Endodermal cell (in vitro differentiated cells): ENCODE measurements at places on chromosomes 7 and 10.

- DNase-seq: no peak
Observed at GRCh38 chr7:131499801-131500200, 56.6 kb downstream of the PODXL start.

- no peak for DNase-seq
Observed at GRCh38 chr7:16098058-16098457, 323.3 kb downstream of the CRPPA start.

GRCh38 chr10:29346296-29347001 is 57.6 kb downstream of the LYZL1 start:
- no peak for DNase-seq

GRCh38 chr10:90642650-90643049 is 215.2 kb downstream of the HTR7 start:
- DNase-seq: no peak

- DNase-seq: no peak
Observed at GRCh38 chr7:55369427-55370400, 4.6 kb downstream of the LANCL2 start.

- no peak for DNase-seq
Observed at GRCh38 chr10:130137659-130138478, 1.7 kb downstream of the GLRX3 start.

- DNase-seq: no peak
Observed at GRCh38 chr7:90210475-90210874, 1.1 kb upstream of the STEAP2 start.

DNA sequence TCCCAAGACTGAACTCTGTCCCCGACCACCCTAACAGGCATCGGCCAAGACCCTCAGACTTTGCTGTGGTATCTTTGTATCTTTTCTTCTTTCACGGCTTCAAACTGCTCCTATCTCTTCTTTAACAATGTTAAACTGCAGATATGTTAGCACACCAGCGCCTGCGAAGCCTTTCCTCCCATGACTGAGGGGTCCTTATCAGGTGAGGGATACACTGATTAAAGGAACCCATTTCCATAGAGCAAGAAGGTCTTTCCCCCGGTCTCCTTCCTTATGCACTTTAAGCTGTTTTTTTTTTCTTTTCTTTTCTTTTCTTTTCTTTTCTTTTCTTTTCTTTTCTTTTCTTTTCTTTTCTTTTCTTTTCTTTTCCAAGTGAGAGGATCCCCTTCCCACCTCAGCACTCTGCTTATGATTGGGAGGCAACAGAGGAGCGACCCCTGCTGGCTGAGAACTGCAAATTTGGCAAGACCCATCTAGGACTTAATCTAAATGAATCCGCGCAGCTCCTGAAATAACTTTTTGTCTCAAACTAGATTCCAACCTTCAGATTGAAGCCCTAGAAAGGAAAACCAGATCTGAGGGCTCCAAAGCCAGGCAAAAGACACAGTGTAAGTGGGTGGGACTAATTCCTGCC is 109.9 kb downstream of the ITGB8 start:
- peak; percentile 89 for DNase-seq

DNA sequence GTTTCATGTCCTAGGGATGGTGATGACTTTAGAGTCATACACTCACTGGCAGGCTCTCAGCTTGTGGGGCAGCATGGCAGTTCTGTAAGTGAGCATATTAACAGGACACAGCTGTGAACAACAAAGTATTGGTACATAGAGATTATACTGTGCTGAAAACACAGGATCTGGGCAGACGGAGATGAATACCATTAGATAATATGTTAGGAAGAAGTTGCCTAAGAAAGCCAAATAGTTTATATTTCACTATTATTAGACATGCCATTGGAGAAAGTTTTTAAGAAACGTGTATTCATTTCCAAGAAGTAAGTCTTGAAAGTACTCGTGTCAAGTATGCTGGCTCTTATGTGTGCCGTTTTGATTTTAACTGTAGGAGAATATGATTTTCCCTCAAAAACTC is 274.5 kb downstream of the INHBA start:
- no peak for DNase-seq

GRCh38 chr7:7808626-7809025 is 90.2 kb upstream of the RPA3 start:
- no peak for DNase-seq

GRCh38 chr10:73906524-73907447 is 4.1 kb upstream of the PLAU start:
- peak; percentile 92 for DNase-seq

DNA sequence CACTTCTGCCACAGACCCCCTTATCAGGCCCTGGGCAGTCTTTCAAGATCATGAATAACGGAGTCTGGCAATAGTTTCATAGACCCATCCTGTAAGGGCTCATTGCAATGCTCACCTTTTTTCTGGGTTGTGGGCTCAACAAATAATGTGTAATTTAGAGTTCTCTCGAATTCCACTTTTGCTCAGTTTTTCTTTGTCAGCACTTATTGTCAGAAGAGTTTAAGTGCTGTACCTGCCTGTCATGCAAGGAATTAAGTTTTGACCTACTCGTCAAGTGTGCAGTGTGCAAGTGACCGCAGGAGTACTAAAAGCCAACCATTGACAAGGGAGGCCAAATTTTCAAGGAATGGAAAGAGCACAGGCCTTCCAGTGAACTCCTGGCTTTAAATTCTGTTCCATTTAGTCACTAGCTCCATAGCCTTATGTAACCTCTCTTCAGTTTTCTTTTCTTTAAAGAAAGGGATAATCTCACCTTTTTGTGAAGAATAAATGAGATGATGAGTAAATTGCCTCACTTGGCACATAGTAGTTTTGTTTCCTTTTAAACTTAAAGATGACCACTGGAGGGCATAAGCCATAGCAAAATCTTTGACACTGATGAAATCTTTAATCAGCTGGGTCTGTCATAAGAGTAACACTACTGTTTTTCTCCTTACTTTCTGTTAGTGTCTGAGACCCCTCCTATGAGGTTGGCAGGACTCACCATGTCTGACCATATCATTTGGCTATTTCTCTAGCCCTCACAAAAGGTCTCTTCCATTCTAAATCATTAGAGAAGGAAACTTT is 313.3 kb downstream of the TYW1 start:
- no peak for DNase-seq

- no peak for DNase-seq
Observed at GRCh38 chr10:76358743-76359395, 927.4 kb downstream of the LRMDA start.

GRCh38 chr7:156543699-156544598 is 96.6 kb upstream of the RNF32 start:
- DNase-seq: no peak

DNA sequence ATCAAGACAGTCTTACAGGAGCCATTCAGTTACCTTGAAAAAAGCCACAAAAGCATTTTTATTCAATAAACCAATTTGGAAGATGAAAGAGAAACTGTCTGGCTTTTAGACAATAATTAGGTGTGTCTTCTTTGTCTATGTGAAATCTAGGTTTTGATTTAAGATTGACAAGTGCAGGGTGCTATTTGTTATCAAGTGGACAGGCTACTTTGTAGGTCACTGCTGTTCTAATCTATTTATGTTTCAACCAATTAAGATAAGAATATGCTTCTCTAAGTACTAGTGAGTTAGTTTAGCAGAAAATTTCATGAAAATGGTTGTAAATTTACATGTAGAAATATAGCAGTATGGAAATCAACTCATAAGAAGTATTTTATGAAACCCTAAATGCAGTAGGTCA is 177.5 kb downstream of the CACNA2D1 start:
- DNase-seq: no peak

- no peak for DNase-seq
Observed at GRCh38 chr10:99431190-99431760, 851 bp upstream of the GOT1 start.

DNA sequence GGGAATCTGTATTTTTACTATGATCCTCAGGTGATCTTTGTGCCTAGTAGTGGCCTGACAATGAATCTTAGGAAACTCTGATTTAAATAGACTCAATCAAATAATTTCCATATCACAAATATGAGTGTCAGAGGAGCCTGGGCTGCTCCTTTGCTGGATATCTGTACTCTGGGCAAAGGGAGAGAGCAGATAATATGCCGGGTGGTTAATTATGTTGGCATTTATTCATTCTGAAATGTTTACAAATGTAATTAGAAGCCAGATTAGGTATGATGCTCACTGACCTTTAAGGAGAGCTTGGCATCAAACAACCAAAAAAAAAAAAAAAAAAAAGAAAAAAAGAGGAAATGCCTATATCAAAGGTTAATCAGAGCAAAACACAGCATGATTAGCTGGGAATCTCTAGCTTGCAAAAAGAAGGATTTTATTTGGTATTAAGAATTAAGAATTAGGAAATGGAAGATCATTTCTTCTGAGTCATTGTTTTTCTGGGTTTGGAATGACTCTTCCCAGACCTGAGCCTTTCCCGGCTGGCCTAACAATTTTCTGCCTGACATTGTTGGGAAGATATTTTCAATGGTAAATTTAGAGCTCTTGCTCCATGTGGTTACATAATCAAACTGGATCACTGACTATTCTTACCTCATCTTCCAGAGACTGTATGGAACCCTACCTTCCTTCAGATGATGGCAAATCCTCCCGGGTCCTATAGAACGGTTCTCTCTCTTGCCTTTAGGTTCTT is 365.3 kb downstream of the REEP3 start:
- no peak for DNase-seq

- DNase-seq: no peak
Observed at GRCh38 chr7:134847851-134848588, 68.6 kb downstream of the CALD1 start.

DNA sequence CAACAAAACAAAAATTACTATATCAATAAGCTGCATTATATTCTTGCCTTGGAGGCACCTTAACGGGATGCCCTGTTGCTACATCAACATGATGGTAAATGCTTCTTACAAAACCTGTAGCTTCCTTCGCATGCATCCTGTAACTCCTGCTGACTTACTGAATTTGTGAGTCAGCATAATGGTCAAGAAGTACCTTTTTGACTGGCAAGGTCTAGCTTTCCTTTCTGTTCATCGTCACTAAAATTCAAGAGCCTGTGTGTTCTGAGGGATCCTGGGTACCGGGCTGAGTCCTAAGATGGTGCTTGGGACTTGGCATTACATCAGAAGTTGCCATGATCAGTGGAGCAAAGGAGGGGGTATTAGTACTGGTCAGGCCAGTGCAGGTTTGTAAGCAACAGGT is 4.9 kb downstream of the PFKFB3 start:
- DNase-seq: no peak

DNA sequence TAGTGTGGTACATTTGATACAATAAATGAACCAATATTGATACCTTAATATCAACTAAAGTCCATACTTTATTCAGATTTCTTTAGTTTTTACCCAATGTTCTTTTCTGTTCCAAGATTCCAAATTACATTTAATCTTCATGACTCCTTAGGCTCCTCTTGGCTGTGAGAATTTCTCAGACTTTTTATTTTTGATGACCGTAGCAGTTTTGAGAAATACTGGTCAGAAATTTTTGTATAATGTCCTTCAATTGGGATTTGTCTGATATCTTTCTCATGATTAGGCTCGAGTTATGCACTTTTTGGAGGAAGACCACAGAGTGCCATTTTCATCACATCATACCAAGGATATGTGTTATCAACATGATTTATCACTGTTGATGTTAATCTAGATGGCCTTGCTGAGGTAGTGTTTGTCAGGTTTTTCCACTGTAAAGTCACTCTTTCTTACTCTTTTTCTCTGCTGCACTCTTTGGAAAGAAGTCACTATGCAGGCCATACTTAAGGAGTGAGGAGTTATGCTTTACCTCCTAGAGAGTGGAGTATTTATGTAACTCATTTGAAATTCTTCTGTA is 12.9 kb upstream of the ENTPD1 start:
- no peak for DNase-seq

DNA sequence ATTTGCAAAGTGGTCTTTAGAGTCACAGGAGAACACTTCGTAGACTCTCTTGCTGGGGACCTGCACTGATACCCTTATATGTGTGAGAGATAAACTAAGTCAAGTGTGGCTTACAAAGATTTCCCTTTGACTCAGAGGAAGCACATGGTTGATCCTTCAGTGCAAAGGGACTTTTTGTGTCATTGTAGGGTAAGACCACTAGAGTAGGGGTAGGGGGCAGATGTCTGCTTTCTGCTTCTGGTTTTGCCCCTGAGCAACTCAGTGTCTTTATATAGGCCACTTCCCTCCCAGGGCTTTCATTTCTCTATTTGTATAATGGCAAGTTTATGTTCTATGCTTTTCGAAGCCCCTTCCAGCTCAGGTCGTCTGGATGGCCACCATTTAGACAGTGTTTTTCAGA is 281.7 kb downstream of the SORCS3 start:
- no peak for DNase-seq

GRCh38 chr10:133614830-133615580 is 11.6 kb downstream of the FRG2B start:
- no peak for DNase-seq

GRCh38 chr10:59880971-59881510 is 25.3 kb downstream of the CCDC6 start:
- DNase-seq: no peak

DNA sequence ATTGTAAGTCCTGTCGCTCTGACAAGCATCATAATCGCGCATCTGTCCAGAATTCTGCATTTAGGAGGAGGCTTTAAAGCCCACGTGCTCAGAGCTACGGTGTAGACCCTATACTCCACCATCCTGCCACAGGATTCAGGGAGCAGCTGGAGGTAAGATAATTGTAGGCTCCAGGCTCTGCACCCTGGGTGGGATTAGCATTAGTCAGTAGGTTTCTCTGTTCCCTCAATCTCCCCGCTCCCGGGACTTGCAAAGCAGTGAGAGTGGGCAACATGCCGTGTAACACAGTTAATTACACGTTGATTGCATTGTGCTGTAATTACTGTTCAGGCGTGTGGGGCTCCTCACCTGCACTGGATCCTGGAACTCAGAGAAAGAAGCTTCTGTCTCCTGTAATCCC is 89.3 kb upstream of the CUX1 start:
- DNase-seq: no peak

DNA sequence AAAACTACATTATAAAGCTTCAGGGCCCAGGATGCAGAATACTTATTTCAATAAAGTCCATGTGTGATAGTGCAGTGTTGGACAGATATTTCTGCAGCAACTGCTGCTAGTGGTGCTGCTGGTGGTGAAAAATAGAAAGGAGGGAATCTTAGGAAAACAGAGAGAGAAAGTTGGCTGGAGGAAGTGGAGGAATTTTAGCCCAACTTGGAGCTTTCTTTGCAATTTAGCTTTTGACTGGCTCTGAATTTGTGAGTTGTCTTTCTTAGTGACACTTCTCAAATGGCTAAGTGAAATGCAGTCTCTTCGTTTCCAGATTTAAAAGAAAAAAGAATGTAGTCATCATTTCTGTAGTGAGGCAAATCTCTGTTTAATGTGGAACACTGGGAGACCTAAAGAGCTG is 45.4 kb downstream of the GPR158 start:
- DNase-seq: no peak

DNA sequence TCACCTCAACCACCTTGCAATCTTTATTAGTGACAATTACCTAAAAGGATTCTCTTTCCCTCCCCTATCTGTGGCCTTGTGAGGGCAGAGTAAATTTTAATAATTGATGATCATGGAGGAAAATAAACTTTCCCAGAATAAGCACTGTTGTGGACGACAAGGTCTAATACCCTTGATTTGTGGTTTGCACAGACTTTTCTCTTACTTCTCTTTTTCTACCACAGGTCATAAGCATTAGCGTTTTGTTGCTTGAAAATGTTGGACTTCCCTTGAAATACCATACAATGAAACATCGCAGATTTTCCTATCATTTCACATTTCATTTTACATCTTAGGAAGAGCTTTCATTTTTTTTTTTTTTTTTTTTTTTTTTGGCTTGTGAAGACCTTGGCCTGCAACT is 188.1 kb upstream of the TMEM72 start:
- DNase-seq: no peak
